Activated T-helper 1 cell treated with Interleukin-2 at 50 U/mL for 16 hours (primary cell): ENCODE measurements at places on chromosomes 2 and 18.

DNA sequence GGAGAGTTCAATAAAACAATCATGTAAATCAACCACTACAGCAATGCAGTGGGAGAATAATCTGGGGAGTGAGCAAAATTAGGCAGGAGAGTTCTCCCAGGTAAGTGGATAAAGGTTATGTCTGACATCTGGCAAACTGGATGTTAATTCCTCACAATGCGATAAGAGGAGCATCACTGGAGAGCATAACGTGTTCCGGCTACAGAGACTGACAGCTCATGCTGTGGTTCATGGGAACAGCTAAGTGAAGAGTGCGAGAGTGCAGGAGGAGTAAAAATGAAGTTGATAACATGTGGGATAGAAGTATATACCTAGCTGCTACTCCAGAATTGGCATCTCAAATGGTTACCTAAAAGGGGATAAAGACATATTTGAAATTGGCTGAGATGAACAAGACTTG, 153.2 kb downstream of the LTBP1 start:
- DNase-seq, result no peak

GRCh38 chr2:24021122-24021998, 11.5 kb downstream of the MFSD2B start:
- no peak for DNase-seq

GRCh38 chr2:75021672-75022071, 63.2 kb downstream of the POLE4 start:
- no peak for DNase-seq

DNA sequence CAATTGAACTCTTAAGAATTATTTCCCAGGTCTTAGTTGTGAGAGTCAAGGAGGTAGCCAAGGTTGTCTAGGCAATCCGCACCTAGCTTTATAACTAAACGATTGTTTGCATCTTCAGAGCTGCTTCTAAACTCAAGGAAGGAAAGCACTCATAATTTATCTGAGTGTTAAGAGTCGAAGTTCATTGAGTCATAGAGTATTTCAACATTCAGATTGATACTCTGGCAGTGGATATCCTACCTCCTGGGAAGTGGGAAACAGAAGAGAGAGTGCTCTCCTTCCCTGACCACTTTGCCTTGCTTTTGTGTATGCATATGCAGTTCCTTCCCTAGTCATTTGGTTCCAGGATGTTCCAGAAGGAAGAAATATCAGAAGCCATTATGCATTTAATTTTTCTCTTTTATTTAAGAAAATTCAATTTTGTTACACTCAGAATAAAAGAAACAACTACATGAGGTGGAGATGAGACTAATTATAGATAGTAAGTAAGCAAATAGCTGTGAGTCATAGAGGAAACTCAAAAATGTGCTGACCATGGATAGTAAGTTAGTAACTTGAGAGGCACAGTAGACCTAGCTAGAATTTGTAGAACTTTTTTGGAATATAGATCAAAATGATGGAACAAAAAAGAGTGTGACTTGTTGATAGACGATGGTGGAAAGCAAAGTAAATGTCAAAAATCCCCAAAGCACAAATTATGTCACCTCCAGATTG, 35.4 kb upstream of the FSHR start:
- no peak for DNase-seq

GRCh38 chr18:79197531-79197930, 128.3 kb downstream of the ATP9B start:
- DNase-seq, result no peak

- no peak for DNase-seq
These were observed 51.7 kb upstream of the EHBP1 start for GRCh38 chr2:62653582-62654422.

DNA sequence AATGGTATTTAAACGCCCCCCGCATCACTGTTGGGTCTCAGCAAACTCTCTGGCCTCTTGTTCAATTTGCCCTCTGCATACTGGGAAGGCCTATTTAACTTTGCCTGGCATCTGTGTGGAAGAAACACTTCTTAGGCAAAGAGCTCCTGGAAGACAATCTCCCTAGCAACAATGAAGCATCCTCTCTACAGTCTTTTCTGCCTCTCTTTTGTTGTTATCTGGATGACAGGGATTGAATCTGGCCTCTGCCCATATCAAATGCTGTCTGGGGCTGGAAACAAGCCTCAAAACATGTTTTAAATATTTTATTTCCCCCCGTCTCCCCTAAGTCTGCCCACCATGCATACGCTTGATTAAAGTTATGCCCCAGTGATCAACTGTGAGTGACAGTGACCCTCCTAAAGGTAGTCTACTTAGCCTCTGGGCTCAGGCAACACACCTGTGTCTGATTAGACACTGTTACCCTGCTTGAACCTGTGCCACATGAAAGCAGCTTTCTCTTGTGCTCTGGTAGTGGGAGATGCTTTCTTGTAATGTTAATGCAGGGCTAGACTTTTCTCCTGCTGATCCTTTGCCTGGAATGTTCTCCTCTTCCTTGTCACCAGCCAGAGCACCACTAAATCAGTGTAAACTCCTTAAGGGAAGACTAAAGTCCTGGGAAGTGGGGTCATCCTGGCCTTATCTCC, 34.9 kb downstream of the CDC42EP3 start:
- DNase-seq, result no peak

- no peak for DNase-seq
These were observed 18.6 kb downstream of the EHBP1 start for GRCh38 chr2:62724106-62724505.

GRCh38 chr2:27559228-27559627, 23.6 kb upstream of the ZNF512 start:
- DNase-seq, result no peak

DNA sequence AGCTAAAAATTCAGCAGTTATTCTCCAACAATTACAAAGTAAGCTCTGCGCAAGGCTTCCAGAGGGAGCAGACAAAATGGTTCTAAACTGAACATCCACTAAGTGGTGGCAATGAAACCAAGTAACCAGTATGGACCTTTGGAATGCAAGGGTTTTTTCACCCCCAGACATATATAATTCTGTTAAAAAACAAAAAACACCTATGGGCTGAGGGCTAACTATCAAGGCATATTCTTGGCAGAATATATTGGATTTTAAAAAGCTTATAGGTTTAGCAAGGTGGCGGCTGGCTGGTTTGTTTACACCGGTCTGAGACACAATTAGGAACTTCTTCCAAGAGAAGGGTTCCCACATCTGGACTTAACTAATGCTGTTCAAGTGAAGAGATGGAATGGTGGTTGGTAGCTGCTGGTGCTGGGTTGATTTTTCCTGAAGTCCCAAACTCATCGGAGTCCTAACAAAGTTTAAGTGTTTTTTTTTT, 2.8 kb downstream of the ZFP36L2 start:
- no peak for DNase-seq

- DNase-seq, result no peak
These were observed 1072.5 kb downstream of the SUCLG1 start for GRCh38 chr2:83386549-83386948.

GRCh38 chr2:159201360-159202063, 85.0 kb downstream of the WDSUB1 start:
- DNase-seq, result no peak

- no peak for DNase-seq
These were observed 48.0 kb downstream of the TEX44 start for GRCh38 chr2:231640641-231641111.

GRCh38 chr18:48019557-48020325, 89.3 kb upstream of the SMAD2 start:
- DNase-seq, result no peak

DNA sequence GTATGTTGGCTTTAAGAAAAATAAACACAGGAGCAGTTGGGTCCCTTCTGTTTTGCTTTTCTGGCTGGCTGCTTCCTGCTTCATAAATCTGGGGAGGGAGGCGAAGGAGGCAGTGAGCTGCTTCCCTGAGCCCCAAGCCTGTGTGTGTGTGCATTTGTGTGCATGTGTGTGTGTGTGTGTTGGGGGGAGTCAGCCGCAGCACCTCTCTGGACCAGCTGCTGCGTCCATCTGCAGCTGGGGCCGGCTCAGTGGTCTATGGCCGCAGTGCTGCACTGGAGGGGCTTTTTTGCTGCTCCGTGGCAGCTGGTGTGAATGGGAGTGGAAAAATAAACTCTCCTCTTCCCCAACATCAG, 192.3 kb downstream of the RNF144A start:
- DNase-seq, result no peak

DNA sequence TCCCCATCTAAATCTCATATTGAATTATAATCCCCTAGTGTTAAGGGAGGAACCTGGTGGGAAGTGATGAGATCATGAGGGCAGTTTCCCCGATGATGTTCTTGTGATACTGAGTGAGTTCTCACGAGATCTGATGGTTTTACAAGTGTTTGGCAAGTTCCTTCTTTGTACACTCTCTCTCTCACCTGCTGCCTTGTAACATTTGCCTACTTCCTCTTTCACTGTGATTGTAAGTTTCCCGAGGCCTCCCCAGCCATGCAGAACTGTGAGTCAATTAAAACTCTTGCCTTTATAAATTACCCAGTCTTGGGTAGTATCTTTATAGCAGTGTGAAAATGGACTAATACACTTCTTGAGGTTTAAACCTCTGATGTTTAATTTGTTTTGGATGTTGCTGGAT, 177.5 kb downstream of the CD8B2 start:
- no peak for DNase-seq

- DNase-seq, result no peak
These were observed 174.8 kb upstream of the ARL4C start for GRCh38 chr2:234671716-234672115.

DNA sequence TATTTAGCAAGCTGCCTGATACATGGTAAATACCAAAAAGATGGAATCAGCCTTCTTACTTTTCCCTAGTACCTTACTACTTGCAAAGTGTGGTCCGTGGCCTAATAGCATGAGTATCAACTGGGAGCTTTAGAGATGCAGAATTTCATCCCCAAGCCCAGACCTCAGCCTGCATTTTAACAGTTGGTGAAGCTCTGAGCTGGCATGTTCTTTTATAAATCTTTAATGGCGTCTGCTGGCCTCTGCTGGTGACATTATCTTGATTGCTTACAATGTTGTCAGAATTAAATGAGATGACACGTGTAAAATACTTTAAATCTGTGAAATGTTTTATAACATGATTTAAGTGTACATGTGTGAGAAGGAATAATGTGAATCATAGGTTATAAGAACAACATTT, 115.1 kb upstream of the NOSTRIN start:
- DNase-seq, result no peak

DNA sequence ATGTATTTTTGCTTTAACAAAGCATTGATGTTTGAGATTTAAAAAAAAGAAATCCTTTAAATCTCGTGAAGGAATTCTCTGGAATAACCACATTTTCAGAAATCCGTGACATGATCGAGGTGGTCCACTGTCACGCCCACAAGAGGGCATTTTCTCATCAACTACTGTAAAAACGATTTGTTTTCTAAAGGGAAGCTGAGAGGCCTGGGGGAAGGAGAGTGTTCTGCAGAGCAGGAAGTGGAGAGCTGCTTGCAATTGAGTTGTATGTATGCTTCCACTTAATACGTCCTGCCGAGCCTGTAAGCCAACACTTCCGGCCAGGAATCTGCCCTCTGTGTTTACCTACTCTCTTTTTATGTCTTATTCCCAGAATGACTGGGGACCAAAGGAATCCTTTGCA, 19.4 kb downstream of the KLHL29 start:
- no peak for DNase-seq

- no peak for DNase-seq
These were observed 38.4 kb downstream of the SPC25 start for GRCh38 chr2:168851674-168852320.
